ENCODE measurements at places on chromosomes 12 and 14.

- DNase-seq: no peak
These were observed 2.7 kb downstream of the GPR65 start for GRCh38 chr14:88007608-88008007.

- DNase-seq: no peak
These were observed 12.6 kb downstream of the RASSF8 start for GRCh38 chr12:25970916-25971653.

DNA sequence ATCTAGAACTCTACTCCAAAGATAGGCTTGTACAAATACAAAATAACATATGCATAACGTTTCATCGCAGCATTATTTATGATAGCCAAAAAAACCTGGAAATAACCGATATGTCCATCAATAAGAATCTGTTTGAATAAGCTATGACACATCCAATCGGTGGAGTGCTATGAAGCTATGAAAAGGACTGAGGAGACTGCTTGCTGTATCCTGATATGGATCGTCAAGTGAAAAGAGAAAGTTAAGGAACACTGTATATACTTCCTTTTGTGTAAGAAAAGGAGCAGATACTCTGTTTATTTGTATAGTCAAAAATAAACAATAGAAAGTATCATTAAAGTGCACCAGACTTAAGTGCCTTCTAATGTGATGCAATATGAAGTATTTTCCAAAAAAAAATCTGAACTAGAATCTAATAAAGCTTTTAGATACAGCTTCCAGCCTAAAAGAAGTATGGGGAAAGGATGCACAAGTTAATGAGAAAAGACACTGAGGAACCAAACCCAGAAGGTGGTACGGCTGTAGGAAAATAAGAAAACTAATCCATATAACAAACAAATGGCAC, 645 bp upstream of the KLHDC1 start:
- DNase-seq: no peak

- DNase-seq: peak; percentile 90
These were observed at the start of gene TUBA1B for GRCh38 chr12:49131051-49131893. TSS of gene TUBA1B (minus strand) at chr12:49131395. CDS start at chr12:49131300, 95 bp downstream.

DNA sequence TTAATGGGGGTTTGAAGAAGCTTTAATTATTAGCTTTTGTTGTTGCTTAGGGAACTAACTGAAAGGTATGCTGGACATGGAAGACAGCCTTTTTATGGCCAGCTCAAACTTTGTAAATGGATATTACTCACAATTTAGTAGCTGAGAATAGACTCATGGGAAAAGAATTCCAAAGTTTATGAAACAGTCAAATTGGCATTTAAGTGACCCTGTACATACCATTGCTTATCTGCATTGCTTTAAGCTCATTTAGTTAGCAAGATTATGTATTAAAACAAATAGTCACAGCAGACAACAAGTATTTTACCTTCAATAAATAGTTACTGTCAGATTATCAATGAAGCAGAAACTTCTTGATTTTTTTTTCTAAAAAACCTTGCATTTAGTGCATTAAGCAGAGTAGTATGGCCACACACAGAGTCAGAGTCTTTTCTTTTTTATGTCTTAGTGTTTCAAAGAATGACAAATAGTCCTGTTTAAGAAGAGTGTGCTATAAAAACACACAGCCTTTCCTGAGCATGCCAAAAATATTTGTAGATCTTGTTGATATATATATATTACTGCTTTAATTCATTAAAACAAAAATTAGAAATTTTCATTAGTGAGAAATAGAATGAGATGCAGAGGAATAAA, 102.2 kb downstream of the TTC6 start:
- DNase-seq: no peak

DNA sequence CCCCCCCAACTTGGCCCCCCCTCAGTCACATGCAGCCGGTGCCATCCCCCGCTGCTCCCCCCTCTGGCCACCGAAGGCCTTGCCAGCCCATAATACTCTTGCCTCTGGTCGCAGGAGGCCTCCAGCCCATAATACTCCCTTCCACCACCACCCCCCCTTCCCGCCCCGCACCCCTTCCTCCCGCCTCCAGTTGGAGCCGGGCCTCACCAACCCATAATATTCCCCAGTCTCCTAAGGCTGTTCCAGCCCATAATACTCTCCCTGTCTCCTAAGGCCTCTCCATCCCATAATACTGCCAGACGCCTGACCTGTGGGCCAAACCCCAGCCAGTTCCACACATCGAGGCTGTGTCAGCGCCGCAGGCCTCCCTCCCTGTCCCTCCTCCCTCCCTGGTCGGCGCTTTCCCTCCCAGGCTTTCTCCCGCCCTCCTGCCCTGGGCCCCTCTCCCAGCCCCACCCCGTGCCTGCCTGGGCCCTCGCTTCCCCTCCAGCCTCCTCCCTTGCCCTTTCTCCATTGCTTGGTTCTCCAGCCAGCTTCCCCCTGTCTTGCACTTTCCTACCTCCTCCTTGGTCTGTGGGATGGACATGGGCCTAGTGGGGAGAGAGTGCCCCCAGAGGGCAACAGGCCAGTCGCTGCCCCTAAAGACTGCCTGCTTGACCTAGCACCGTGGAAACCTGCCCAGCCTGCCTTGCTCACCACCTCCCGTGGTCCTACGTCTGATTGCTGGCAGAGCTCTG, 6.8 kb upstream of the CHD4 start:
- no peak for DNase-seq

- no peak for DNase-seq
These were observed 5.0 kb upstream of the CYP46A1 start for GRCh38 chr14:99679111-99679510.

GRCh38 chr14:24181371-24182077, 7.1 kb downstream of the IPO4 start:
- no peak for DNase-seq

DNA sequence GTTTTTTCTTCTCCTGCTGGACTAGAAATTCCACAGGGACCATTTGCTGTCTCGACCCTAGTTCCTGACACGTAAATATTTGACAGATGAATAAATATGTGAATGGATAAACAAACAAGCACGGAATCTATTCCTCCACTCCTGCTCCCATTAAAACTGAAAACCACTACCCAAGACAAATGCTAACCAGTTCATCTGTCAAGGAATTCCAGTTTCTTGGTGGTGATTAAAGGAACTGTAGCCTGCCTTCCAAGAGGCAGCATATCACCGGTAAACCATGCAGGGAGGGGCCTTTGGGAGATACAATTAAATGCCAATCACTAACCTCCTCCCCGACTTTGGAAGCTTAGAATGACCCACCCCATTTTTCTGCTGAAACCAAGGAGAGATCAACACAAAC, 95.4 kb downstream of the TTC7B start:
- no peak for DNase-seq

DNA sequence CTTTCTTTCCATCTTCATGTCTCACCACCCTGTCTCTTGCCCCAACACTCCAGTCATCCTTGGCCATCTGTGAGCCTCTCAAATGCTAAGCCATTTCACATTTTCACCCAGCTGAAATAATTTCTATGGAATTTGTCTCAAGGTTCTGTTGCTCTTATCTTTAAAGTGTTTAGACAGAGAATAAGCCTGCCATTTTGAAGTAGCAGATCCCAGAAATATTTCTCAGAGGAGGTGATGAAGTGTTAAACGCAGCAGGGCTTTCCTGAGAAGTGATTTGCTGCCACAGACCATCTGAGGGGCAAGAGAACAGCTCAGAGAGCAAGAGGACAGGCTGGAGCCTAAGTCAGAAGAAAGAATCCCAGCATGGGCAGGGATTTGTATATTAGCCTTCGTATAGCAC, 71.6 kb upstream of the CLMN start:
- no peak for DNase-seq

DNA sequence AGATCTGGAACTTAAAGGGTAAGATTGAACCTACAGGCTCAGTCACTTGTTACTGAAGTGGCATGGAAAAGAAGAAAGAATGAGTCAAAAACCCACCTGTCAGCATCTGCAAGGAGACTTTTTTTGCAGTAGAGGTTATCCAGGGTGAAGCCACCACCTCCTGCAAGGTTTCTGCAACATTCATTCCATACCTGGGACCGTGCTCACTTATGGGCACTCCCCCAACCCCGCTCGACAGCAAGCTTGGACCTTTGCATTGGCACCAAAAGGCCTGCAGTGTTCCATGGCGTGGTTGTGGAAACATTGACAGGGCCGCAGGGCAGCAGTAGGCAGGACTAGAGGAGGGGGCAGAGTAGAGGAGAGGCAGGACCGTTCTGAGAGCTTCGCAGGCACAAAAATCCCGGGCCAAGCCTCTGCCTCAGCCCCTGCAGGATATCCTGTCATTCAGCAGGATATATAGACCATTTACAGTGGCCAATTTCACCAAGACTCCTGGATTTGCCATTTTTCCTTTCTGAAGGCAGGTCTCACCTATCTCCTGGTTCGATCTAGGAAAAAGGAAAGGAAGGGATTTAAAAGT, at the start of gene STAB2:
Gene STAB2 (plus strand): TSS at position 483 of the 580 bp plus-strand sequence. CDS start 204 bp downstream, outside the sequence.
- DNase-seq: no peak

DNA sequence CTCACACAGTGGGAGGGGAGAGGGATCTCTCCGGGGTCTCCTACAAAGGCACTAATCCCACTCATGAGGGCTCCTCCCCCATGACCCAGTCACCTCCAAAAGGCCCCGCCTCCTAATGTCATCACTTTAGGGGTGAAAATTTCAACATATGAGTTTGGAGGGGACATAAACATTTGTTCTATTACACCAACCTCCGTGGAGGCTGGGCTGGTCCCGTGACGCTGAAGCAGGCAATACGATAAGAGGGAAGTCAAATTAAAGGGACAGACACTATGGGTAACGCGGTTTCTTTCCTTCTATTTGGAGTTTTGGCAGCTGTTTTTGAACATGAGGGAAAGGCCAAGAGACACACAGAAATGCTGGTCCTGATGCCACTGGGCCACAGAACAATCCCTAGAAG, 175.7 kb upstream of the VASH1 start:
- DNase-seq: no peak

DNA sequence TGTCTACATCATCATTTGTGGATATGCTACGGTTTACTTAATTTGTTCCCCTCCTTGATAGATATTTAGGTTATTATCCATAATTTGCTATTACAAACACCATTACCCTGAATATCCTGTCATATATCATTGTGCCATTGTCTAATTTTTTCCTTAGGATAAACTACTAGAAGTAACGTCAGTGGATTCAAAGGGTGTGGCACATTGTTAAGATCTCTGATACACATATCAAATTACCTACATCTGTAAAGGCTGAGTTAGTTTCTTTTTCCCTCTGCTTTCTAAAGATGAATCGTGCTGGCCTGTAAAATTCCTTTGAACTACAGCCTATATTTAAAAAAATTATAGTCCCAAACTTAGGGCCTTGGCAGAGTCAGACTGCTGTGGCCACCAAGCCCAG, 53.9 kb upstream of the STRN3 start:
- DNase-seq: no peak

DNA sequence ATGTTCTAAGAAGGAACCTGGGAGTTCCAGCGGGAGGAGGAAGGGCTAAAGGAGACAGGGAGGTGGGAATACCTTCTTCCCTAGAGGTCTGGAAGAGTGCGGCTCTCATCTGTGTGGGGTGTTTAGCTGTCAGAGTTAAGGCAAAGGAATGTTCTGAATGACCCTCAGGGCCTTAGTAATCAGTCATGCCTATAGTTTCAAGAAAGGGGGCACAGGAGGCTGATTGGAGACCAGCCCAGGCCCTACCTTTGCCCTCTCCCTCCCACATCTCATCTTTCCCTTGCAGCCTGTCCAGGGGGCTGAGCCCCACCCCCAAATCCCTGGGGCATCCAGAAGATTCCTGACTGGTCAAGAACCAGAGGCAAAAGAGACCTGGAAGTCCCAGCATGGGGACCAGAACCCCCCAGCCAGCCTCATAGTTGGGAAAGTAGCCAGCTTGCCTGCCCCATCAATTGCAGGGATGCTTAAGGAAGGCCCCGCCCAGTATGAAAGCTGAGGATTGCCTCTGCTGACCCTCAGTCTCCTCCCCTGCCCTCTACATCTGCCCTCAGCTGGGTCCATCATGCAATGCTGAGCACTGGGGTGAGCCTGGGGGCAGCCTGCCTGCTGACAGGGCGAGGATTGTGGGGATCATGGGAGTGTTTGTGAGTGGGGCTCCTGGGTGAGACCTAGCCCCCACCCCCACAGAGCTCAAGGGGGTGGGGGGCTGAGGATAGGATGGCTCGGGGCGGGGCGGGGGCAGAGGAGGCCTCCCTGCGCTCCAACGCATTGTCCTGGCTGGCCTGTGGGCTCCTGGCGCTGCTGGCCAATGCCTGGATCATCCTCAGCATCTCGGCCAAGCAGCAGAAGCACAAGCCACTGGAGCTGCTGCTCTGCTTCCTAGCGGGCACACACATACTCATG, 1.8 kb downstream of the GPR162 start:
- no peak for DNase-seq

DNA sequence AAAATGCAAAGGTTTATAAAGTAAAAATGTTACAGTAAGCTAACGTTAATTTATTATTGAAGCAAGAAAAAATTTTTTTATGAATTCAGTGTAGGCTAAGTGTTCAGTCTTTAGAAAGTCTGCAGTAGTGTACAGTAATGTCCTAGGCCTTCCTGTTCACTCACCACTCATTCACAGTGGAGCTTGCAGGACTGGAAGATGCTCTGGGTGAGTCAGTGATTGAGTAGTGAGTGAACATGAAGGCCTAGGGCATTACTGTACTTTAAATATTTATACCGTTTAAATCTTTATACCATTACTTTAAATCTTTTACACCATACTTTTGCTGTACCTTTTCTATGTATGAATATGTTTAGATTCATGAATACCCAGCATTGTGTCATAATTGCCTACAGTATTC, 120.3 kb upstream of the SLC38A4 start:
- no peak for DNase-seq

GRCh38 chr14:104561632-104562495, 17.7 kb upstream of the C14orf180 start:
- no peak for DNase-seq

- DNase-seq: no peak
These were observed 111.7 kb downstream of the DNAI7 start for GRCh38 chr12:25083211-25083610.

GRCh38 chr12:88737838-88738472, 157.7 kb upstream of the KITLG start:
- DNase-seq: no peak

DNA sequence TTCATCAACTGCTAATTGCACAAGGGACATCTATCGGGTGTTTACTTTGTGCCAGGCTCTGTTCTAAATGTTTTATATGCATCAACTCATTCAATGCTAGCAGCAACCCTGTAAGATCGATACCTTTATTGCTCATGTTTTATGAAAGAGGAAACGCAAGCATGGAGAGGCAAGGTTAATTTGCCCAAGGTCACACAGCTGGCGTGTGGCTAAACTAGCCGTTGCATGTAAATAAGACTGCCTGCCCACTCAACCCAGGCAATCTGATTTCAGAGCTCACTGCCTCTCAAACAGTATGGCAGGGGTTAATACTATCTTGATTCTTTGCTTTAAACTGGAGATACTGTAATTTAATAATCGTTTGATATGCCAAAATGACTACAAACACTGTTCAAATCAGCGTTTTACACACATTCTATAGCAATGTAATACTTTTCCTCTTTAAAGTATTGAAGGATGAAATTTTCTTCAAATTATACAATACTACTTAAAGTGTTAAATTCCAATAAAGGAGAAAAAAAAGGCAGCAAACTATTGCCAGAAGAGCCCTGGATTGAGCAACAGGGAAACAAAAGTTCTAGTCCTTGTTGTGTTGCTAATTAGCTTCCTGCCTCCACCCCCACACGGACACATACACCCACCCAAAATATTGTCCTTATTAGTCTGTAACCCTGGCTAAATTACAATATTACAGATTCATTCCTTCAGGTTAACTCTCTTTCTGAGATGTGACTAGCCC, 39.1 kb upstream of the DHRS7 start:
- no peak for DNase-seq

- no peak for DNase-seq
These were observed 786.2 kb upstream of the FBXO33 start for GRCh38 chr14:40218282-40218941.
